ENCODE measurements at places on chromosomes 6 and 20.

DNA sequence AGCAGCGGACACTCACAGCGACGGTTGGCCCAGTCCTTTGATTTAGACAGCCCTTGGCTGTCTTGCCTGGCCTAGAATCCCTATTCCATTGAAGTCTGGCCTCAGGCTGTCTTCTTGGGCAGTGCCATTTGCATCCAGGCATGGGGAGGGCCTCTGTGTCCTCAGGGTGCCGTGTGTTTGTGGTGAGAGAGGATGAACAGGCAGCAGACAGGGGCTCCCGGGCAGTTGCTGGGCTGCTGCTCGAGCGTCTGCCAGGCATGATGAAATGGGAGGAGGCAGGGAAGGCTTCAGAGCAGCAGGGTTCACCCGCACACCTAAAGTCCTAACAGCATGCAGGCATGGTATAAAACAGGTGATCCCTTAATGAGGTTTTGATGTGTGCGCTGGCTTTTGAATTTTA lies 126.9 kb downstream of the SOBP start:
- DNase-seq, result no peak

DNA sequence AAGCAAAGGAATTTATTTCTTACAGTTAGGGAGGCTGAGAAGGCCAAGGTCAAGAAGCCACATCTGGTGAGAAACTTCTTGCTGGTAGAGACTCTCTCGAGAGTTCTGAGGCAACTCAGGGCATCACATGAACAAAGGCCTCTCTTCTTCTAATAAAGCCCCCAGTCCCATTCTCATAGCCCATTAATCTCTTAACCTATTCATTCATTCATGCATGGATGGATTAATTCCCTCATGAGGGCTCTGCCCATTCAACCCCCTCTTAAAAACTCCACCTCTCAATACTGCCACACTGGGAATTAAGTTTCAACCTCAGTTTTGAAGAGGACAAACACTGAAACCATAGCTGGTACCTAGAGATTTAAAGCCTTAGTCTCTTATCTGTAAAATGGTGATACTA lies 217.9 kb upstream of the SPTLC3 start:
- no peak for DNase-seq

DNA sequence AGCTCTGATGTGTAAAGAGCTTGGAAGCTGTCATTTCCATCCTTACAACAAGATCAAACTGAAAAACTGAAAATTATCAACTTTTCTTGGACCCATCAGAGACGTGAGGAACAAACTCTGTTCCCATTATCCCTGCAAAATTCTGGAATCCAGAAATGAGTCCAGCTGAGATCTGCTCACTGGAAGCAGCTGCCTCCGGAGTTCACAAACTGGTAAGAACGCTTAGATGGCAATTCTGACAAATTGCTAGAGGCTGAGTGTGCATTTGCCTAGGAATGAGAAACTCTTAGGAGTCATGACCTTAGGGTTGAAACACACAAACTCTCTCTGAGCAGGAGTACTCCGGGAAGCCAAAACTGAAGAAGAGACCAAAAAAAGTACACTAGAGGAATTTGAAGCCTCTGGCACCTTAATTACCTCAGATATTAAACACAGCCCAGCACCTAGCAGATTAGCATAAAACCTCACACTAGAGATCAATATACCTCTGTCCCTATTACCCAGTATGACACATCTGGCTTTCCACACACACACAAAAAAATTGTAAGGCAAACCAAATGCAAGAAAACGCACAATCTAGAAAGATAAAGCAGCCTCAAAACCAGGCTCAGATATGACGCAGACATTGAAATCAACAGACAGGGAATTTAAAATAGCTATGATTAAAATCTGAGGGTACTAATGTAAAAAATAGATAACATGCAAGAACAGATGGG lies 233.5 kb upstream of the SGK1 start:
- DNase-seq, result no peak

DNA sequence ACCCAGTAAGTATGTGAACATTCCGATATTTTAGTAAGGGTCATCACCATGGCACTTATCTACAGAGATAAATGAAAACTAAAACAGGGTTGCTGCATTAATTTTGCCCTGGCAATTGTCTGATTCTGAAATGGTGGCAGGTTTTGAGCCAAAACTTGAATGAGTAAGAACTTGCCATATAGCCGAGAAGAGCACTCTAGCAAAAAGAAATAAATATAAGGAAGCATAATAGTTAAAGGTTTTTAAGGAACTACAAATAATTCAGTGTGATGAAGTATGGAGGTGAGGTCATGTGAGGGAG lies 68.5 kb upstream of the BTN3A2 start:
- DNase-seq, result no peak

DNA sequence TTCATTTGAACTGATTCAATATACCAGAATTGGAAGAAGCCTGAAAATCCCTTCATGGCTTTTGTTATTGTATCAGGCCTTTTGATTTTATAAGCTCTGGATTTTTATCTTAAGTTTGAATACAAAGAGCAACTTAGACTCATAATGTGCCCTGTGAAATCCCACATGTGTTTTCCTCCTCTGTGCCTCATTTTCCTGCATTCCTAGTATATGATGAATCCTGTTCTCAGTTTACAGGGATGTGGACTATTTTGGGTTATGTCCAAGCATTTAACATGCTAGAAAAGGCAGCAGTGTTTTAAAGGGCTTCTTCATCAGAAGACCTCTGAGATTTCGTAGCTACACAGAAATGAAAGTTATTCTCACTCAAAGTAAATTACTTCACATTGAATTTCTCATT lies 455.0 kb downstream of the RFPL4B start:
- DNase-seq, result no peak

DNA sequence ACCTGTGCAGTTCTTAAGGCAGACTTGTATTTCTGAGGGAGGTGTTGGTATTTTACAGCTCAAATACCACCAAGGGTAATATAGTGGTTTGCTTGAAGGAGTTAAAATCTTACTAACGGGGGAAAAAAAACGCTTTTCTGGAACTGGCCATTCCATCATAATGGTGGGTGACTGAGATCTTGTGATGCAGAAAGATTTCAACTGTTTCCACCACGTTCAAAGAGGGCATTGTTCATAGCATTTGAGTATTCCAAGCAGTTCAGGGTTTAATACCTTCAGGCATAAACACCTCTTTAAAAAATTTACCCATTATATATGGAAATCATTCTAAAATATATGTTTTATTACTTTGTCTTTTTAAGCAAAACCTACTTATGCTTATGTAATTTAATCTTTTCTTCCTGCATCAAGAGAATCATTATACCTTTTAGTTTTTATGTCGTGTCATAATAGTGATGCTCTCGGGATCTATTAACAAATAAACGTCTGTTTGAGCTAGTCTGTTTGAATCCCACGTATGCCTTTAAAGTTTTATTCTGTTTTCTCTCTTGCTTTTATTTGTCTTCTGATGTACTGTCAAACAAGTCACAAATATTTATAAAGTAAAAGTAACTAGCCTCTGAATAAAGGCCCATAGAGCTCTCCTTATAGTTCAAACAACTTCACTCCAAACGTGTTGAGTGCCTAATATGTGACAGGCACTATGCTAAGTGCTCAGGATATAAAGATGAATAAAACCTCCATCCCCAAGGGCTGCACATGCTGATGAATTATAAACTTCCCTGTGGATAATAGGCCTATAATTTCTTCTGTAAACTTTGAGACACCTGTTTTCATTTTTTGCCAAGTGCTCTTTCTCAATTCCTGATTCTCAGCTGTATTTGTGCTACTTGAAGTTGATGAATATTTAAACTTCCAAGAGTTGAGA lies 298.8 kb upstream of the FERMT1 start:
- no peak for DNase-seq

- no peak for DNase-seq
These were observed 272.0 kb upstream of the SOX4 start for GRCh38 chr6:21321531-21321930.

DNA sequence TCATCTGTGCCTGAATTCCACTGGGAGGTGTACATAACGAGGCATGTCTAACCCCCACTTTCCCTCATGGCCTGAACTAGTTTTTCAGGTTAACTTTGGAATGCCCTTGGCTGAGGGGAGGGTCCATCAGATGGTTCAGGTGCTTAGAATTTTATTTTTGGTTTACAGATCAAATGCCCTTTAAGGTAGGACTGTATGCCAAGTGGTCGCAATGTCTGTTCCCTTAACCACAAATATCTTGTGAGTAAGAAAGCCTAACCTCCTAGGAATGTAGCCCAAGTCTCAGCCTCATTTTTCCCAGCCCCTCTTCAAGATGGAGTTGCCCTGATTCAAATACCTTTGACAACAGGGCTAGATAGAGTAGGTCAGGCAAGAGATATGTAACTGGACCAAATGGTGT lies 78.4 kb downstream of the RNASET2 start:
- DNase-seq, result no peak

DNA sequence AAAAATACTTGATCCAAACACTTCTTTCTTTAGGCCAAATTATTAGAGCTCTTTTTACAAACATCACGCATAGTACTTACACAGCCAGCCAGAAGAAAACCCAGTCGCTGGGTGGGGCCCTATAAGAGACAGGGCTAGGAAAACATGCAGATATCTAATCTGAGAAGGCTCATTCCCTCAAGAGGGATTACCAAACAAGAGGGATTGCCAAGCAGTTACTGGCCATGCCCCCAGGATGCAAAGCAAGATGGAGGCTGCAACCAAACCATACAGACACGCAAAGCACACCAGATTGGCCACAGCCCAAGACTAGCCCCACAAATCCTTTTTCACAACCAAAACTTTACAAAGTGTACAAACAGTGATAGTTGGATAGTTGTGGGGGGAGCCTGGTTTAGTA lies 1235.4 kb upstream of the GJE1 start:
- no peak for DNase-seq

DNA sequence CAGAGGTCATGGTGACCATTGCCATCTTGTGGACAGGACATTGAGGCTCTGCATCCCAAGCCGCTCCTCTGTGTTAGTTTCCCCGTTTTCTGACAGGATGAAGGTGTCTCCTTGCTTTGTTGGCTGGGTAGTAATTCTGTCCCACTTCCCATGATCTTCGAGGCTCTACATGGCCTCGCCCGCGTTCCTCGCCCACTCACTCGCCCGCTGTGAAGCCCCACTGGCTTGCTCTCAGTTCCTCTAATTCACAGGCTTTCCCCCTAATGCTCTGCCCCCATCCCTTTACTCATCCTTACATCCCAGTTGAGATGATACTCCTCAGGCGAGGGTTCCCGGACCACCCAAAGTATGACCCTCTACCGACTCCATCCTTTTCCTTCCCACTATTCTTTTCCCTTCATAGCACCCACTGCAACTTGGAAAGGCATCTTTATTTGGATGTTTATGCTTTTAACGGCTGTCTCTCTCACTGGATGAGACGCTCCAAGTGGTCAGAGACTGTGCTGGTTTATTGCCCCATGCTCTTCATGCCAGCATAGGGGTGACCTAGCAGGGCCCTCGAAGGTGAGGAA lies 511 bp upstream of the SLC35B2 start:
- no peak for DNase-seq

DNA sequence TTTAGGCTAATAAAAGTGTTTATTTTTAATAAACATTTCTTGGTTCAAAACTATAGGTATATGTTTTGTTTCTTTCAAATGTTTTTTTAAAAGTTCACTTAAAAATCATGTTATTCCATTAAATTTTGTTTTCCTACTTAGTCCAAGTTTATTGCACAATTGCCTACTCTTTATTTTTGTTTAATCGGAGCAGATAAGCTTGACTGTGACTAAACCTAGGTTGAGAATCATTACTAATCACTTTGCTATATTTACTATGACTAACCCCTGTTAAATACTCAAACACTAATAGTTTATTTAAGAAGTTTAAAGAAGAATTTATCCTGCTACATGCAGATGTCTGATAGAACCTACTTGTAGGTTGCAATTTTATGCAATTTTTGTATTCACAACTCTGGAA lies 18.8 kb downstream of the MAP3K4 start:
- DNase-seq, result no peak

- no peak for DNase-seq
These were observed 928.9 kb downstream of the EYS start for GRCh38 chr6:64777941-64778785.

- no peak for DNase-seq
These were observed 169.3 kb upstream of the ZNF337 start for GRCh38 chr20:25865715-25866656.

GRCh38 chr6:137214931-137215330 lies 4.3 kb downstream of the IFNGR1 start:
- no peak for DNase-seq

GRCh38 chr6:111727041-111727440 lies 121.4 kb upstream of the TRAF3IP2 start:
- DNase-seq, result no peak

DNA sequence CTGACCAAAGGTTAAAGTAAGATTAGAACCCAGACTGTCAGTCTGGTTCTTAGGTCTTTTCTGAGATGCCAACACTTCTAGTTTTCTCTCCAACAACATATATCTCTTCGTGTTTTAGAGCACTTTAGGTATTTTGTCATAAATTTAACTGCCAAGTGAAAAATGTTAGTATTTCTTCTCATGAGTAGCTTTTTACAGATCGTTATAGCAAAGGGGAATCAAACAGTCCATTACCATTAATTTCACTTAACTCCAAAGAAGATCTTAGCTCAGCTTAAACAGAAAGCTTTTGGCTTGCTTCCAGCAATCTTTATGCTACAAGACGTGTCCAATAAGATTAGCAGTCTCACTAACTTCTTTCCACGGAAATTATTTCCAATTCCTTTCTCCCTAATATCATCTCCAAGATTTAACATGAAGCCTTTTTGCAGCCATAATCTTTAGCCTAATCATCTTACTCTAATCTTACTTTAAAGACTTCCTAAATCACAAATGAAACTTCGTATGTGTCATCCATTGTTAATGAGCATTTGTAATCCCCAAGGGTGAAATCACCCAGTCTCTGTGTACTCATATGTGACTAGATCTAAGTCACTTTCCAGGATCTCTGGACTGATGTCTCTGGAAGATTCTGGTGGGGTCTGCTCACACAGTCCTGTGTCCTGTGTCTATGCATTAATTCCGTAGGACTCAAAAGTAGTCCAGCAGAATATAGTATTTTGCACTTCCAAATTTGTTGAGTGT lies 38.7 kb downstream of the MOXD1 start:
- DNase-seq, result no peak

DNA sequence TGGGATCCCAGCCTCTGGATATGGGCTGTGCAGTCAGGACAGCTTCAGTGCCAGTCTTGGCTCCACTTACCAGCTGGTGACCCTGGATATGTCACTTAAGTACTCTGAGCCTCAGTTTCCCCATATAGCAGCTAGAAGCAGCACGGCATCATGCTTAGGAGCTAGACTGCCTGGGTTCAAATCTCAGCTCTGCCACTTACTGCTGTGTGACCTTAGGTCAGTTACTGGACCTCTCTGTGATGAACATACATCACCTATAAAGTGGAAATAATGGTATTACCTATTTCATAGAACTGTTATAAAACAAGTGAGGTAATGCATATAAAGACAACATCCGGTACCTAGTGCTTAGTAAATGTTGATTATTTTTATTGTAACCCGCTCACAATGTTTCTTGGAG lies 83.7 kb downstream of the GRM4 start:
- no peak for DNase-seq

DNA sequence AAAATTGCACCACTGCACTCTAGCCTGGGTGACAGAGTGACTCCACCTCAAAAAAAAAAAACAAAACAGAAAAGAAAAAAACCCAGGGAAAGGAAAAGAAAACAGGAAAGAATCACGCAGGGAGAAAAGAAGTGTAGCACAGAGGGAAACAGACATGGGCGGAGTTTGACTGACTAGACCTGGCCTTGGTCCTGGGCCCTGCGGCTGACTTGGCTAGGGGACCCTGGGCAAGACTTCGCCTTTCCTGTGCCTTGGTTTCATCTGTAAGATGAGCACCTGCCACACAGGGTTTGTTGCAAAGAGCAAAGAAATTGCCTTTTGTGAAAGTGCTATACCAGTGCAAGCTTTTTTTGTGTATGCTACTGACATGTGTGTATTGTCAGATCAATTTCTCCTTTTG lies 71.3 kb upstream of the KCNG1 start:
- DNase-seq, result no peak
